Lower lobe of right lung (tissue), 2 donors: ENCODE measurements at places on chromosomes 5 and 9. TPM values are rescaled to one million over a fixed set of nuclear protein-coding genes. Genes with fewer than 3 reads are reported as not detected.

DNA sequence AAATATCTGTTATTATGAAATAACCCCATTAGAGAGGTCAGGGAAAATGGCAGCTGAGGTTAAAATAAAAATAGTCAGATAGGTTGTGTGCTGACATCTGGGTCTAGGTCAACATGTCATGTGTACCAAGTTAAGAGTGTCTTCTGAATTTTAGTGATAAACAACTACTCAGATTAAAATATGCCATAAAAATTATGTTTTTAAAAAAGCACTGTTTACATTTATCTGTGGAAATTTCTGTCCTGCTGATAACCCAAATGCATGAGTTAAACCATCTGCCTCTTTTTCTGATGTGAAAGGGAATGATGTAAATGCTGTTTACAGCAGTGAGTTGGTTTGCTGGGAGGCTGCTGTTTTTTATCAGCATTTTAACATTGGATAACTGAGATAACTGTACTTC, 361.2 kb upstream of the TARS1 start:
- no peak overlapping the region for H3K27ac ChIP-seq
- H3K4me3 ChIP-seq: no peak overlapping the region
- no peaks in the 10 kb centered on the region for H3K27me3 ChIP-seq
- no peaks in the 10 kb centered on the region for H3K36me3 ChIP-seq
- DNase-seq: no peak

- no peaks in the 10 kb centered on the region for H3K36me3 ChIP-seq
- H3K4me3 ChIP-seq: peak overlapping the region; percentile 6
- no peak for DNase-seq
- H3K4me1 ChIP-seq: peaks cover 93% of the 10 kb centered on the region
- H3K27me3 ChIP-seq: no peaks in the 10 kb centered on the region
These were observed 64.3 kb downstream of the RAPGEF1 start for GRCh38 chr9:131675437-131676022.

DNA sequence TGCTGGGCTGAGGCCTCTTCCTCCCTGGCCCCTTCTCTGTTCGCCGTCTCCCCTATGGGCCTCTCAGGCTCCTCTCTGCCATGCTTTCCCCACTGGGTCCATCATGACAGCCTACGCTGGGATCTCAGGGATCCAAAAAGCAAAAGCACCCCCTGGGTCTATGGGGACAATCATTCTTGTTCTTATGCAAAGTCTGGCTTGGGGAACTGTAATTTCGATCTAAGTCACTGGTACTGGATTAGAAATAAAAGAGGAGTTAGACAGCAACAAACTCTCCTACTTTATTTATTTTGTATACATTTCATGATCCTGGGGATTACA, 86.6 kb downstream of the SLC38A9 start:
- DNase-seq: no peak
- H3K4me1 ChIP-seq: peaks cover 18% of the 10 kb centered on the region
- H3K36me3 ChIP-seq: no peaks in the 10 kb centered on the region

The SAXO1 gene
- total RNA-seq: 0.15 TPM

The CER1 gene
- not detected for total RNA-seq

- H3K27me3 ChIP-seq: no peaks in the 10 kb centered on the region
- H3K4me3 ChIP-seq: no peak overlapping the region
- no peak for DNase-seq
- H3K27ac ChIP-seq: peak overlapping the region; percentile 20
- H3K4me1 ChIP-seq: peaks cover 5% of the 10 kb centered on the region
These were observed 10.8 kb upstream of the PRRC2B start for GRCh38 chr9:131382850-131383729.

DNA sequence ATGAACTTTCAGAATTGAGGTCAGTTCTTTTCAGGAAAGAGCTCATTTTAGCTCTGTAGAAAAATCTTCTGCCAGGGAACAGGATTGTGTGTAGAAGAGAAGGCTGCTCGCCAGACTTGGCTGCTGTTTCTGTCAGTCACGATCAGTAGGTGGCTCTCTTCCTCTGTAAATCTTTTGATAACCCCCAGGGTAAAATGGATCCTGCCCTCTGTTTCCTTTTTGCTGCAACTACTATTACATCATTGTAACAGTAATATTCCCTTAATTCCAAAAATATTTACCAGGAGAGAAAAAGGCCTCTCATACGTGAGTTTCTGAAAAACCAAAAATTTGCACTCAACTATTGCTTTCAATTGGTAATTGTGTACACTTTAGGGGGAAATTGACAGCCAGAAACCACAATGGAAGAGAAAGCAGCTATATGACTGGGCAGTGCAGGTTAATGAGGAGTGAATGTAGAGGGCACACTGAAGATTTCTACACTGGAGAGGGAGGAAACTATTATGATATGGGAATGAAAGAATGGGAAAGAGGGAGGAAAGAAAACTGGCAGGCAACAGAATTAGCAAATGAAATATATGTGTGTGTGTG, 12.3 kb downstream of the IFNA21 start:
- peak; percentile 38 for DNase-seq
- no peaks in the 10 kb centered on the region for H3K4me1 ChIP-seq
- H3K27ac ChIP-seq: no peak overlapping the region
- H3K36me3 ChIP-seq: no peaks in the 10 kb centered on the region
- no peaks in the 10 kb centered on the region for H3K27me3 ChIP-seq

- no peak for DNase-seq
- no peak overlapping the region for H3K27ac ChIP-seq
- no peaks in the 10 kb centered on the region for H3K27me3 ChIP-seq
- no peaks in the 10 kb centered on the region for H3K4me1 ChIP-seq
- no peak overlapping the region for H3K4me3 ChIP-seq
These were observed 56.2 kb upstream of the GARNL3 start for GRCh38 chr9:127208416-127208815.

The INSL4 gene
- total RNA-seq: not detected
